CD4-positive, alpha-beta T cell (primary cell): ENCODE measurements at places on chromosomes 5 and 9. TPM values are rescaled to one million over a fixed set of nuclear protein-coding genes. Genes with fewer than 3 reads are reported as not detected.

GRCh38 chr5:142772446-142773293 lies 2.5 kb downstream of the ARHGAP26 start:
- DNase-seq, result no peak

Gene ZNF782
- total RNA-seq, result 4.9 TPM

GRCh38 chr5:131259326-131259725 lies 4.5 kb upstream of the CDC42SE2 start:
- no peak for DNase-seq

DNA sequence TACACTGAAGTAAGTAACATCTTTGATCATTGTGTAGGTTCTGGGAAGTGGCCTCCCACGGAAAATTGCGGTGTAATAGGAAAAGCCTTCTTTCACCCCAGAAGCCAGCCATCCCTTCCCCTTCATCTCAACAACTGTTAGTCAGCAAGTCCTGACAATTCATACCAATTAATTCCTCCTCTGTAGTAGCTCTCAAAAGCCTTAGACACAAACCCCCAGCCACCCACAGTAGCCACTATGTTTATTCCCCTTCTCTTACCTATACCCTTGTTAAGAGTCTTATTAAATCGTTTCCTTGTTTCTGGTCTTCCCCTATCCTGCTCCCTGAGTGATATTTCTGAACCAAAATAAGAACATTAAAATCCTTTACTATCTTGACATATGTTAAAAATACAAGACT lies 143.6 kb downstream of the PCSK5 start:
- DNase-seq, result no peak

GRCh38 chr9:98391406-98391805 lies 136.0 kb upstream of the TBC1D2 start:
- DNase-seq, result no peak

Gene PROB1
- 0.41 TPM for total RNA-seq

Gene FEM1C
- 44.2 TPM for total RNA-seq

- no peak for DNase-seq
Measured at GRCh38 chr9:34179213-34180136, 632 bp downstream of the UBAP1 start.

Gene OSMR
- total RNA-seq, result not detected

GRCh38 chr5:3288325-3288724 lies 307.3 kb upstream of the IRX1 start:
- no peak for DNase-seq

Gene C1QTNF3
- 3.2 TPM for total RNA-seq

Gene TAF11L13
- total RNA-seq, result not detected

DNA sequence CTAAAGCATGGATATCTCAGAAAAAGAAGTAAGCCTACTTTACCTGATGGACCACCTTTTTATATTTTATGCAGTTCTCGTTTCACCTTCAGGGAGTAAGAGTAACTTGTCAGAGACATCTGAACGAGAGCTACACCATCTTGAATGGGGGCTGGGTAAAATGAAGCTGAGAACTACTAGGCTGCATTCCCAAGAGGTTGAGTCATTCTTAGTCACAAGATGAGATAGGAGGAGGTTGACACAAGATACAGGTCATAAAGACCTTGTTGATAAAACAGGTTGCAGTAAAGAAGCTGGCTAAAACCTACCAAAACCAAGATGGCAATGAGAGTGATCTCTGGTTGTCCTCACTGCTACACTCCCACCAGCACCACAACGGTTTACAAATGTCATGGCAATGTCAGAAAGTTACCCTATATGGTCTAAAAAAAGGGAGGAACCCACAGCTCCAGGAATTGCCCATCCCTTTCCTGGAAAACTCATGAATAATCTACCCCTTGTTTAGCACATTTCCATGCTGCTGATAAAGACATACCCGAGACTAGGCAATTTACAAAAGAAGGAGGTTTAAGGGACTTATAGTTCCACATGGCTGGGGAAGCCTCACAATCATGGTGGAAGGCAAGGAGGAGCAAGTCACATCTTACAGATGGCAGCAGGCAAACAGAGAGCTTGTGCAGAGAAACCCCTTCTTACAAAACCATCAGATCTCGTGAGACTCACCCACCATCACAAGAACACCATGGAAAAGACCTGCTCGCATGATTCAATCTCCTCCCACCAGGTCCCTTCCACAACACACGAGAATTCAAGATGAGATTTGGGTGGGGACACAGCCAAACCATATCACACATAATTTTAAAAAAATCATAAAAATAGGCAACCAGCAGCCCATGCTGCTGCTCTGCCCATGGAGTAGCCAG lies 62.5 kb downstream of the GIN1 start:
- DNase-seq, result no peak

DNA sequence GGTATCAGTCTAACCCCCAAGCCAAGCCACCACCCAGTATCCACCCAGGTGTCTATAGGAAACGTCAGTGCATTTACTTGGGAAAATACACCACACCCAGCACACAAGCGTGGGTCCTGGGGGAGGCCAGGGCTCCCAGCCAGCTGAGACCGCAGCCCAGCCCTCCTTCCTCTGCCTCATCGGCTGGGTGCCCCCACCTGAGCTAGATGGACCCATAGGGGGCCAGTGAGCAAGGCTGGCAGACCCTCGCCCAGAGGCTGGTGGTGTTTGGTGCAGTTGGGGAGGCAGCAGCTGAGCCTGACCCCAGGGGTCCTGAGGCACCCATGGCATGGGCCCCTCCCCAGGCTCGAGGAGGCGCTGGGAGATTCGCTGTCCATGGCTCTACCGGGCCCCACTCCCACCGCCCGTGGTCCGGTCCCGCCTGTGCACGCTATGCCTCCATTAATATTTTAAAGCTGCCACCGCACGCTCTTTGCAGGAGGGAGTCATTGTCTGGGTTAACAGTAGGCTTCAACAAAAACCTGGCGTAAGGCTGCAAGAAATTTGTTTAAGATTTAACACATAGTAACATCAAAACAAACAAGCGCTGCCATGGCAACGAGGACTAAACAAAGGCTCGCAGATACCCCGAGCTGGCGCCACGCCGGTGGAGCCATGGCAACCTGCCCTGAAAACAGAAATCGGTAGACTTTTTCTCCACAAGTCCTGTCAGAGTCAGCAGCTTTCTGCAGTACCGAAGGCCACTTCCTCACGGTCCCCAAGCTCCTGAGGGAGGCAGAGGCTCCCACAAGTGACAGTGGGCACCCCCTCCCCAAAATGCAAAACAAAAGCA lies 20.6 kb downstream of the TPPP start:
- DNase-seq, result peak; percentile 72

GRCh38 chr9:5712651-5713390 lies 83.9 kb downstream of the RIC1 start:
- no peak for DNase-seq

DNA sequence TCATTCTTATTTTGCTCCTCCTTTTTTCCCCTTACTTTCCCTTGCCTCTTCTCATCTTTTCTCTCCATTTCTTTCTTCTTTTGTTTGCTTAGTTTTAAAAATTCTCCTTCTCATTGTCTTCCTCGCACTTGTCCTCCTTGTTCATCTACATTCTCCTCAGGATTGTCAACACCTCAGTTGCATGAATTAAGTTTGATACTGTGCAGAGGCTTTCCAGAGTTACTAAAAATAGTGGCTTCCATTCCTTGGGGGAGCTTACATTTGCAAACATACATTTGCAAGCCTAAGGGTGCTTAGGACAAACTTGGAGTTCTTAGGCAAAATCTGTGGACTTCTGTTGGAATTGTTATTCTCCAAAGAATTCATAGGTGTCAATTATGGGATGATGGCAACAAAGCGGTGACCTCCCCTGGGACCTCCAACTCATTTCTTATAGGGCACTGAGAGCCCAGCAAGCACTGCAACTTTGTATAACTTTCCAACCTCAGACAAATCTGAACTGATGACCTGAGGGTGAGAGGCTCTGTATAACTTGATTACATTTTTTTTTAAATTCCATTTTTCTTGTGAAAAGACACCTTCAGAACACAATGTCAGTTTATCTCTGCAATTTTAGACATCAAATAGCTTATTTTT lies 371.4 kb downstream of the TMEM38B start:
- DNase-seq, result no peak

DNA sequence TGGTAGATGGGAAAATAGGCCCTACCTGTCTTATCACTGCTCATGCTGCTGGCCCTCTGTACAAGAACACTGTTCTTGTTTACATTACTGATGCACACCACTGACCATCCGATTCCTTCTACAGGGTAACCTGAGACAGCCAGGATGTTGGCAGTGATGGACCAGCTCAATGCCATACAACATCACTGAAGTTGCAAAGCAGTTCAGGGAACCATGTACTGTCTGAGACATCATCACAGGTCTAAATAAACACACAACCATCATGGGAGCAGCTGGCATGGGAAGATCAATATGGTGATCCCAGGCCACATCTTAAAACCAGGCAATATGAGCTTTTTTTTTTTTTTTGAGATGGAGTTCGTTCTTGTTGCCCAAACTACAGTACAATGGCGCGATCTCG lies 59.0 kb downstream of the IARS1 start:
- no peak for DNase-seq

GRCh38 chr9:87898151-87898550 lies 15.5 kb downstream of the SPATA31E1 start:
- DNase-seq, result no peak

Gene TMEM252
- total RNA-seq, result not detected

Gene ST8SIA4
- 19.5 TPM for total RNA-seq

DNA sequence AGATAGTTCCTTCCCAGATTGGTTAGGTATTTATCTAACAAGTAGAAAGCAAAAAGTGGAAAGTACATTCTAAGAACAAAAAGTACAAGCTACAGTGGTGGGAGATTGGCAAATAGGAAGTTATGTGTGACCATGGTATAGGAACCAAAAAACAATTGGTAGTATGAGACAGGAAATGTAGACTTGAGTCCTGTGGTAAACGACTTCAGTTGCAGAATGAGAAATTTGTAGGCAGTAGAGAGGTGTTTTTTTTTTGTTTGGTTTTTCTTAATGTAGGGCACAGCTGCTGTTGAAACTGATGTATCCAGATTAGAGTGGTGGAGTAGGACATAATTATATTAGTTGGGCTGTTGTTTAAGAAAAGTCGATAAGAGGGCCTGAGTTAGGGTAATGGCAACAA lies 72.0 kb downstream of the CCNH start:
- DNase-seq, result no peak

- DNase-seq, result no peak
Measured at GRCh38 chr9:2740616-2741015, 23.3 kb downstream of the KCNV2 start.

GRCh38 chr5:83553000-83553486 lies 81.5 kb downstream of the VCAN start:
- no peak for DNase-seq

DNA sequence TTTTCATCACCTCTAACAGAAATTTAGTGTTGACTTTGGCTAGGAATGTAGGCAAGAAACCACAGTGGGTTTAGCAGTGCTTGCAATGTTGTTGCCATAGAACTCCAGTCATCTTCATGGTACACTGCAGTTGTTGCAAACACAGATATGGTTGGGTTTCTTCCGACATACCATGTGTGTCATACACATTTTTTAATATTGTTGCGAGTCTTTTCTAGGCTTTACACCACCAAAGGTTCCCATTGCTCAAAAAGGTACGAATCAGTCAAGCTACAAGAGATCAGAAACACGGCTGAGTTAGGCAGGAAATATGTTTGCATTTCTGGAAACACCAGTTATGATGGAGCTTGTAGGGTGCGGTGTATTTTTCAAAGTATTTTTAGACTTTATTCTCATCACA lies 172.4 kb downstream of the SYK start:
- DNase-seq, result no peak

DNA sequence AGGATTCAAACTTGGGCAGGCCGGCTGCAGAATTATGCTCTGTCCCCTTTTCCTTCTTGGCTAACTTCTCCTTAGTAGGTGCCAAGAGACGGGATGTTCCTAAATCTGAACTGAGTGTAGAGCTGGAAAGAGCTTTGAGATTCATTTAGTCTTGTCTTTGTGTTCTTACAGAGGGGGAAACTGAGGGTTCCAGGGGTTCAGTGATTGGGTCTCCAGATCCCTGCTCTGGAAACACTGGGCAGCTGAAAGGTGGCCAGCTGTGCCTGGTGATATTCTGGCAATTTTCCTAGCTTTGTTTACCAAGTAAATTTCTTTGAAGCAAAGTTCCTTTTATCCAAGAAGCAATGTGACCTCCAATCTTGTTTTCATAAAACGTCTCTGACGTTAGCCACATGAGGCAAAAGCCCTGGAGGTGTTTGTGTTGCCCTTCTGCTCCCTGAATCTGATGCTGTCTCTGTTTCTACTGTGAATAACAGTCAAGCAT lies 288.7 kb downstream of the ZSWIM6 start:
- DNase-seq, result no peak

- DNase-seq, result no peak
Measured at GRCh38 chr9:7489036-7489435, 310.5 kb downstream of the DMAC1 start.

- no peak for DNase-seq
Measured at GRCh38 chr5:140215276-140215675, 40.3 kb downstream of the CYSTM1 start.

DNA sequence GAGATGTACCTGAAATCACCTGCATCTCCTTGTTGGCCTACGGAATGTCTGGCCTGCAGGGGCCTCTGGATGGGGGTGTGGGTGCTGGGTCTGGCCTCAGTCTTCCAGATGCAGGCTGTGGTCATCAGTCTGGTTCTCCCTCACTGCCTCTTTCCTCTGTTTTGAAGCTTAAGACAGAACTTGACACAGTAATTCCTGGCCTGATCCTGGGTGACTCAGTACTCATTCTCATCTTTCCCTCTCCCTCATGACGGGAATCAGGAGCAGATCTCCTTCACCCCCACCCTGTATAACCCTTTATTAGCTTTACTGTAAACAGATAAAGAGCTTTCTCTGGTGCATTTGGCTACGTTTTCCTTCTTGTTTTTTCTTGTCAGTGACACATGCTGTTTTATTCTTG lies 89.3 kb upstream of the ADAMTS16 start:
- no peak for DNase-seq

DNA sequence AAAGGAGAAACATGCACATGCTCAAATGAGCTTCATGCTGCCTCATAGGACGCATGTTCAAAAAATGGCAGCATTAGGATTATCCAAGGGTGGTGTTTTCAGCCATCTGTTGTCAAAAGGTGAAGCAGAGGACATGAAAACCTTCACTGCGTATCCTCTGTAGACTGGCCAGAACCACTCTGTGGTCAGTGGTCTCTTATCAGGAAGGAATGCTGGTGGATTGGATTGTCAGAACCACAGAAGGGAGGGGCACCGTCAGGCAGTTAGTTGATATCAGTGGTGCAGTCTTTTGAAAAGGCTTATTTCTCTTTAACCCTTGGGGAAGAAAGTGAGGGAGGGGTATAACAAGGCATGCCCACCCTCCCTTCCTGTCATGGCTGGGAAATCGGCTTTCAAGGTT lies 100.1 kb downstream of the FBXL7 start:
- DNase-seq, result no peak

GRCh38 chr5:71533615-71534014 lies 53.5 kb upstream of the MCCC2 start:
- no peak for DNase-seq
